ENCODE measurements at places on chromosomes 5 and 9.

DNA sequence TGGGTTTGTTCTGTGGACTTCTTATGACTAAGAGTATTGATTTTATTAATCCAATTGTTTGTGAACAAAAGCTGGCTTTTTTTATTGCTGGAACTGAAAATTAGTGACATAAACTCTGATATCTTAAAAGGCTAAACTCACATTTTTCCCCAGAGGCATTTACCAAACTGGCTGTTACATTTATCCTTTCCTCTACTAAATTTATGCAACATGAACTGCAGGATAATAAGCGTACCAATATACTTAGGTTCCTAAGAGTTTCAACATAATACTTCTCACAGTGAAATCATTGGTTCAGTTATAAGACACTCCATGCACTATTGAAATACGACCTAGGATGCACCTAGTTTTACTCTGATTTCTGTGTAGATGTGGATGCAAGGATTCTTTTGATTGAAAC lies 560.8 kb upstream of the WWC1 start:
- no peak for DNase-seq

- no peak for DNase-seq
Measured at GRCh38 chr9:78103971-78104433, 72.4 kb upstream of the GNAQ start.

- DNase-seq = no peak
Measured at GRCh38 chr5:86858442-86858841, 240.7 kb downstream of the COX7C start.

- DNase-seq = peak; percentile 24
Measured at GRCh38 chr9:12849486-12850003, 74.7 kb downstream of the LURAP1L start.

DNA sequence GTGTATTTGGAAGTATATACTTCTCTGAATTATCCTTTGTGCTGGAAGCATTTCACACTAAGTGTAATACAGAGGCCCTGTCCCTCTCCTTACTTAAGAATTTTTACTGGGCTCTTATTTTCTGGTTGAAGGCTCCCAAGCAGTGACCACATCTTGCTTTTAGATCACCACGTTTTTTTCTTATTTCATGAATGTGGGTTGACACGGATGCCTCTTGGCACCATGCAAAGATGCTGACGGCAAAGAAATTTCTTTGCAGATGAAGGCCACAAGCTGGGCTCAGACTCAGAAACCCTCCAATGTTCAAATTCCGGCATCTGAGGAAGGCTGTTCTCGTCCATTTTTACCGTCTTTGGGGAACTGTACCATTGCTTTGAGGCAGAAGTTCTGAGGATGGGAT lies 168.5 kb downstream of the HMHB1 start:
- DNase-seq = no peak

- no peak for DNase-seq
Measured at GRCh38 chr5:139798883-139799282, 3.3 kb downstream of the PSD2 start.

DNA sequence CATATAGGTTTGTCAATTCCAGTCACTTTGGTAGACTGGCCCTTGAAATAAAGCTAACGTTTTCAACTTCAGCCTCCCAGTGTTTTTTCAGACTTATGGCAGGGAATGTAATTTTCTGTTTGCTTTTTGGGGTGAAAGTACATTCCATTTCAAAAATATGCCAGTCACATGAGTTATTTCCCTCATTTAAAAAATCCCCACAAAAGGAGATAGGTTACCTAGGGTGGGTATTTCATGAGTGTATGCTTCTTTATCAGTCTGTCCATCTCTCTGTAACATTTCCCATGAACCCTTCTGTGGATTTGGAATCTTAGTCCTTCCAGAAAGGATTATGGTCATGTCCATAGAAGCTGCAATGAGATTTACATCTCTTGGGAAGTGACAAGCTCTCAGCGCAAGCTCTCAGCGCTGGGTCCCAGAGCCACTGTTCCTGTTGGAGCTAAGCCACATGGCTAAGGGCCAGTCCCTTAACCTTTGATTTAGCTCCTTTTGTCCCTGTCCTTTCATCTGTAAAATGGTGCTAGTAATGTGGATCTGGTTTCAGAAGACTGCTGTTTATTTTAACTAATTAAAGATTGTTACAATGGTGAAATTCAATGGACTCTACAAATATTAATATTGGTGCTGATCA lies 294.9 kb downstream of the NR3C1 start:
- DNase-seq = no peak

DNA sequence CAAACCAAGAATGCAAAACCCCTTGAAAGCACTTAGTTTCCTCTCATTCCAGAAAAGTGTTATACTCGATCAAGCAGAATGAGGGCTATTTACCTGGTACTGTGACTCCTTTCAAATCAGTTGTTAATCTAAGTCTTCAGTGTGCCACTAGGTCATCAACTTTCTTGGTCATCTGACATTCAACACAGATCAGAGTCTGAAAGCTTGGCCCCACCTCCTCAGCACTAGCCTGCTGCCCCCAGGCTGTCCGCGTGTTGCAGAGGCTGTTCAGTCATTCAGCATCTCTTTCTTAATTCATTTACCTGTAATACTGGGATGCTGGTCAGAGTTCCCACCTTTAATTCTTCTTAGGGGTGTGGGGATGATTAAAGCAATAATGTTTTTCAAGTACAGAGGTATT lies 28.5 kb downstream of the ENC1 start:
- DNase-seq = no peak

GRCh38 chr5:64532212-64532611 lies 26.4 kb downstream of the RGS7BP start:
- no peak for DNase-seq

DNA sequence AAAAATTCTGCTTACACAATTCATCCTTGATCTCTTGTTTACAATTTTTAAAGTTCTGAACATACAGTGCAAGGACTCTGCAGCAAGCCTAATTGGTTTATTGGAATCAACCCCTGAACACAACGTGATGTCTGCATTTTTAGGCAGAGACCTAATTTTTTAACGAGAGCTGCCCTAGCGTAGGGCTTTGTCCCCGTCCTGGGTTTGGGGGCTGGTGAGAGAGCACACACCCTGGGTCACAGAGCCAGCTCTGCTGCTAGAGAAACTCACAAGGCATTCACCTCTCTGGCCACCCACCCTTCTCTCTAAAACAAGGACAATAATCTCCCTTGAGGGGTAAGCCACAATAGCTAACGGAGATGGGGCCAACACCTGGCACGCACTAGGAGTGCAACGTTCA lies 28.2 kb downstream of the SH3PXD2B start:
- no peak for DNase-seq

DNA sequence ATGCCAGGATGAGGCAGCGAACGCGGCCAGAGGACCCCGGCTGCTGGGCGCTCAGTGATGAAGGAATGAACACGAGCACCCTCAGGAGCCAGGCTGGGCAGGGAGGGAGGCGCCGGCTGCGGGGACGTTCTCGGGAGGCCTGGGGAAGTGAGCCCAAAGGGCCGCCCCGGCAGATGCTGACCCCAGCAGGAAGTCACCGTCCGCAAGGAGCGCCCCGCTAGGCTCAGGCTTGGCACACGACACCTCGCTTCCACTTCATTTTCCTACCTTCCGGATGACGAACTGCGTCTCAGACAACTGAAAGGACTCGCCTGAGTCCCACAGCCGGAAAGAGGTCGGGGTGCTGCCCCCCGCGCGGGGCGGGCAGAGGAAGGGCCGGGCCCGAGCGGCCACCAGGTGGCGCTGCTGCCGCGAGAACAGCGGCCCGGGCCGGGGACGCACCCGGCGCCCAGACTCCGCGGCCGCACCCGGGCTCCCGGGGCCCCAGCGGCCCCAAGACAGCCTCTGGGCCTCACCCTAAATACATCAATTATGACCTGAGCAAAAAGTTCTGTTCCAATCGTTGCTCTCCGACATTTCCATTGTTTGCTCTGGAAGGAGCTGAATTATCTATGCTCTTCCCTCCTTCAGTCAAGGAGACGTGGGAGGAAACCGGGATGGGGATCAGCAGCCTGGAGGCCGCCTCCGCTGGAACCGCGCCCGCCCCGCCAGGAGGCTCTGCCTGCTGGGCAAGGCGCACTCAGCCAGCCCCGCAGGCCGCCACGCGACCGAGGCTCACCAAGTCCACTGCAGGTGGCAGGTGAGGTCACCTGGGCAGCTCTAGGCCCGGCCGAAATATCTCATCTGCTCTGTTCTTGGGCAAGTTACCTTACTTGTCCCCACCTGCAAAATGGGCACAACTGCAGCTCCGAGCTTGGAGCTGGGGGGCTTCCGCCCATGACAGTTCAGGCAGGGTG lies 107.0 kb downstream of the ZNF354C start:
- DNase-seq = peak; percentile 52

- DNase-seq = no peak
Measured at GRCh38 chr9:127917603-127918002, 762 bp upstream of the ST6GALNAC4 start.

- DNase-seq = no peak
Measured at GRCh38 chr5:56369361-56369811, 136.3 kb upstream of the ANKRD55 start.

DNA sequence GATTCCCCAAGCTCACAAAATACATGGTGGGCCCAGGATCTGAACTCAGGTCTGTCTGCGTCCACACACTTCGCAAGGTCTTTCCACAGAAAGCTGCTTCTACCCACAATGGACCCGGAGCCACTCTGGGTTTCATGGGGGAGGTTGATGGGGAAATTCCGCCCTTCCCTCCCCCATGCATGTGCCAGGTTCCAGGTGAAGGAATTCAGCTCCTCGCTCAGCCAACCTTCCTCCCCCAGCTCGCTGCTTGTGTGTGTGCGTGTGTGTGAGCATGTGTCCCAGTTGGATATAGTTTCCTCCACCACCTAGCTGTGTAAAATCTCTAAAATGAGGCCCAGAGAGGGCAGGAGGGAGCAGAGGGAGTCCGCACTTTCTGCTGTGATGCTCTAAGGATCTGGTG lies 1.0 kb downstream of the PTGS1 start:
- no peak for DNase-seq

- peak; percentile 64 for DNase-seq
Measured at GRCh38 chr9:79256691-79257213, 315.0 kb upstream of the TLE4 start.

DNA sequence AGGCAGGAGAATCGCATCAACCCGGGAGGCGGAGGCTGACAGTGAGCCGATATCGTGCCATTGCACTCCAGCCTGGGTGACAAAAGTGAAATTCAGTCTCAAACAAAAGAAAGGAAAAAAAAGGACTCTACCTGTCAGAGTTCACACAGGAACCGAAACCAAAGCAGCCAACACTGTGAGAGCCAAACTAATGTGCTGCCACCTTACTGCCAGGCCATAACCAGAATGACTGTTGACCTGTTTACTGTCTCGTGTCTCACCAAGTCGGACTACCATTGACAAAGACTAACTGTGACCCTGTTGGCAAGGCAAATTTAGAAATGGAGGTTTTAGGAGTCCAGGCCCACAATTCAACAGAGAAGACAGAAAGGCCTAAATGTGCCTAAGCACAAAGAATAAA lies 112.4 kb downstream of the ANXA2R start:
- DNase-seq = no peak

- peak; percentile 66 for DNase-seq
Measured at GRCh38 chr5:16552666-16553343, 64.0 kb downstream of the RETREG1 start.

DNA sequence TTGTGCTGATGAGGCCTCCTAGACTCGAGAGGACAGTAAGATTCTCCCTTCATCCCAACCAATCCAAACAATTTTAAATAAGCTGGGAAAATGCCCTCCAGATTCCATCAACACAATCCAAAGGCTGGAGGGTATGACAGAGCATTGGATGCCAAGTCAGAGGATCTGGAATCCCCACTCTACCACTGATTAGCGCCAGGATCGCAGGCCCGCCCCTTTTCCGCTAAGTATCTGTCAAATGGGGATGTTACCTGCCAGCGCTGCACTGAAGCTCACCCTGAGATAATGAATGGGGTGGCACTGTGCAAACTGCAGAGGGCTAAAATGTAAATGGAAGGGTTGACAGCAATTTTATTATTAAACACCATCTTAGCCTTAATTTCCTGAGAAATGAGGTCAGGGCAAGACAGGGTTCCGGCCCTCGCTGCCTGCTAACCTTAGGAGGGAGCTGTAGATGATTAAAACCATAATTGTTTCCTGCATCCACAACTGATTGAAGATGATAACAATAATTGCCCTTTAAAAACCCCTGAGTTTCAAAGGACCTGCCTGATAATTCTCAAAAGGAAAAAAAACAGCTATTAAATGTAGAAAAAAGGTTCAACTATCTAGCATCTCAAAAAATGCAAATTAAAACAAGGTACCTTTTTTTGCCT lies 31.6 kb upstream of the GABBR2 start:
- DNase-seq = no peak

- DNase-seq = peak; percentile 31
Measured at GRCh38 chr5:98570661-98571191, 202.7 kb upstream of the RGMB start.

- DNase-seq = no peak
Measured at GRCh38 chr5:158701007-158701391, 398.7 kb downstream of the EBF1 start.

DNA sequence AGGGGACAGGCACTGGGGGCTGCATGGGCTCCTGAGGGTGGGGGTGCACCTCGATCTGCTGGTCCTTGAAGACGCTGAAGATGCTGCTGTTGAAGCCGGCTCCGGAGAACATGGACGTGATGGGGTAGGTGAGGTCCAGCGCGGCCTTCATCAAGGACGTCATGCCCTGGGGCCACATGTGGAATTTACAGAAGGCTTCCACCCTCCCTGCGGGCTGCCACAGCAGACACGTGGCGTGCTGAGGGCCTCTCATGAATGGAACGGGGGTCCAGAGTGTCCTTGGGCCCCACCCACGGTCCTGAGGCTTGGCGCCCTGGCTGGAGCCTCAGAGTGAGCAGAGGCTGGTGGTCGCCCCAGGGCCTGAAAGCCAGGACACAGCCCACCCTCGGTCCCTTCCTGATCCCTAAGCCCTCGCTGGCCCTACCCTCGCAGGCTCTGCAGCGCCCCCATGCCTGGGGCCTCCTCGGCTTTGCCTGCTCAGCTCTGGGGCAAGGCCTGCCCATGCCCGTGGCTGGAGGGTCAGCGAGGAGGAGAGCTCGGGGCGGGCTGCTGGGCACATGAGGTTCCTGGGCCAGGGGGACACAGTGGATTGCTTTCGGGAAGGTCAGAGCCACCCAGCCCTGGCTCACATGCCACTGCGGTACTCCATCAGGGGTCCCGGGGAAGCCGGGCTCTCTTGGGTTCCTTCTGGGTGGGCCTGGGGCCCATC lies 5.3 kb upstream of the NSMF start:
- DNase-seq = no peak

- peak; percentile 86 for DNase-seq
Measured at GRCh38 chr9:98997604-98998003, 53.9 kb downstream of the COL15A1 start.

GRCh38 chr5:32802764-32803163 lies 91.6 kb downstream of the NPR3 start:
- DNase-seq = peak; percentile 28

DNA sequence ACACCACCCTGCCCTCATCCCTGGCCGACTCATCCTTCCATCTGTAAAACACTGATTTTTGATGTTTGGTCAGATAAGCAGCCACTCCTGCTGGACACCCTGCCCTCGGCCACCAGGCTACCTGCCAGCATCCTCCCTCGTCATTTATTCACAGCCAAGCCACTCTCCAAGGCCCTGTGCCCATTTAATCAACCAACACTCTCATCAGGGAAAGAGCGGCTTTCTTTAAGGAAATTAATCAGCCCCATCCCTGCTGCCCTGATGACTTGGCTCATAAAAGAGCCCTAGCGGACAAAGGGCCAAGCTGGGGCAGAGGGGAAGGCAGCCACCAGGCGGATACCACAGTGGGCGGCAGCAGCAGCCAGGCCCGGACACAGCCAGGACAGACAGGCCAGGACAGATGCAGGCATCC lies 52.4 kb downstream of the GOLM1 start:
- no peak for DNase-seq

- DNase-seq = no peak
Measured at GRCh38 chr9:23747088-23748075, 78.7 kb downstream of the ELAVL2 start.

All from fibroblast of skin of back (primary cell).